ENCODE measurements at places on chromosomes 7 and 10. TPM values are rescaled to one million over a fixed set of nuclear protein-coding genes. Genes with fewer than 3 reads are reported as not detected.

MYO3A gene
- total RNA-seq = not detected

ADAM8 gene
- total RNA-seq = 2.7 TPM

FFAR4 gene
- not detected for total RNA-seq

R3HCC1L gene
- total RNA-seq = 13.1 TPM

UBTD1 gene
- 20.3 TPM for total RNA-seq

ZNF786 gene
- total RNA-seq = 4.6 TPM

TASOR2 gene
- 80.9 TPM for total RNA-seq

PON1 gene
- not detected for total RNA-seq

SRRM3 gene
- 0.26 TPM for total RNA-seq

UMAD1 gene
- 11.4 TPM for total RNA-seq

NKX2-3 gene
- not detected for total RNA-seq

MYOF gene
- 484 TPM for total RNA-seq

FAM13C gene
- total RNA-seq = 5.0 TPM

STOX1 gene
- total RNA-seq = 0.13 TPM

PTF1A gene
- not detected for total RNA-seq

MCM10 gene
- 2.0 TPM for total RNA-seq

TSPAN15 gene
- 1.7 TPM for total RNA-seq

TBATA gene
- total RNA-seq = not detected

CDH23 gene
- 0.13 TPM for total RNA-seq

GSTO2 gene
- total RNA-seq = 4.6 TPM

SLC18A3 gene
- not detected for total RNA-seq

ATRNL1 gene
- 2.3 TPM for total RNA-seq

SYT15B gene
- total RNA-seq = not detected

GRID1 gene
- total RNA-seq = 0.46 TPM

LLCFC1 gene
- total RNA-seq = not detected

FAM25A gene
- total RNA-seq = not detected

HDAC9 gene
- 39.9 TPM for total RNA-seq

GTF2IRD1 gene
- 18.9 TPM for total RNA-seq

EPHB4 gene
- 74.9 TPM for total RNA-seq

All from smooth muscle cell of the pulmonary artery (primary cell).